Activated T-helper 1 cell treated with anti-CD3 and anti-CD28 coated beads, Interleukin-12 subunit alpha, Interleukin-12 subunit beta, Interleukin-2, Interleukin-4 antibody, amounts not matched to agents 30 ng/mL and 10 ng/mL and 1 ng/mL, durations not matched to agents 14 hours and 24 hours and 36 hours (primary cell): ENCODE measurements at places on chromosomes 2 and 18. TPM values are rescaled to one million over a fixed set of nuclear protein-coding genes. Genes with fewer than 3 reads are reported as not detected.

DNA sequence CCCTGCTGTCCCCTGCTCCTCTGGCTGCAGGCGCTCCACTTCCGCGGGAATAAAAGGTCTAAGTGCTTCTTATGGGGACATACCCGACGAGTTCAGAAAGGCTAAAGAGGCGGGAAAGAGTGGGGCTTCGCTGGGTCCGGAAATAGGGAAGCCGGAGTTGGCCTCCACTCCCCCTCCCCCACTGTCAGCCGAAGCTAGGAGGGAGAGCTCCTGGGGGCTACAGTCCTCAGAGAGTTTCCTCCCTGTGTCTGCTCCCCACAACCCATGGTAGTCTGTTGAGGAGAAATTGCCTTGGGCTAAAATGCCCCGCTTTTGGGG lies 7.2 kb downstream of the GAD1 start:
- H3K4me1 ChIP-seq = peaks cover 18% of the 10 kb centered on the region
- H3K27me3 ChIP-seq = peaks cover 76% of the 10 kb centered on the region
- H3K4me3 ChIP-seq = no peak overlapping the region
- peaks cover 2% of the 10 kb centered on the region for H3K36me3 ChIP-seq
- DNase-seq = no peak

DNA sequence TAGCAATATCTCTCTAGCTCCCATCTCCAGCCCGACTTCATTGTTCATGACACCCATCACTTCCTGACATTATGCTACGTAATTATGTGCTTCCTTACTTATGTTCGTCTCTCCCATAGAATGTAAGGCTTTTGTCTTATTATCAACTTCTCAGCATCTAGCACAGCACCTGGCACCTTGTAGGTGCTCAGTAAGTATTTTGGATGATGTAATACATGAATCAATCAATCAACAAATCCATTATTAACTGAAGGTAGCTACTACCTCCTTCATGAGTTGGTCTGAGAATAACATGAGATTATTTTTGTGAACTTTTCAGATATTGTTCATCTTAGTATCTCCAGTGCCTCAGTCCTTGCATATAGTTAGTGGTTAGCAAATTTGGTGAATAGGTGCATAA lies 109.3 kb downstream of the EN1 start:
- peaks cover 6% of the 10 kb centered on the region for H3K27me3 ChIP-seq
- H3K4me3 ChIP-seq = no peak overlapping the region
- no peak for DNase-seq
- H3K36me3 ChIP-seq = no peaks in the 10 kb centered on the region
- H3K4me1 ChIP-seq = no peaks in the 10 kb centered on the region

GRCh38 chr2:237180187-237180586 lies 94.5 kb downstream of the COPS8 start:
- peaks cover 4% of the 10 kb centered on the region for H3K4me1 ChIP-seq
- no peaks in the 10 kb centered on the region for H3K36me3 ChIP-seq
- H3K27ac ChIP-seq = no peak overlapping the region
- no peak overlapping the region for H3K4me3 ChIP-seq
- DNase-seq = no peak
- peaks cover 14% of the 10 kb centered on the region for H3K27me3 ChIP-seq

- no peak for DNase-seq
- H3K4me1 ChIP-seq = no peaks in the 10 kb centered on the region
- no peak overlapping the region for H3K4me3 ChIP-seq
Observed at GRCh38 chr2:126635281-126635680, 20.7 kb upstream of the GYPC start.

GRCh38 chr2:156145976-156146375 lies 186.5 kb downstream of the NR4A2 start:
- H3K27ac ChIP-seq = no peak overlapping the region
- no peaks in the 10 kb centered on the region for H3K4me1 ChIP-seq
- no peaks in the 10 kb centered on the region for H3K36me3 ChIP-seq
- no peak for DNase-seq
- no peak overlapping the region for H3K4me3 ChIP-seq

Gene ANKRD53
- not detected in 2 replicates for total RNA-seq

Gene KLHL41
- not detected in 2 replicates for total RNA-seq
